Stimulated activated CD4-positive, alpha-beta T cell treated with anti-CD3 and anti-CD28 coated beads, TNF-alpha, amount 100 ng/mL, for 4 hours (primary cell): ENCODE measurements at places on chromosomes 12 and 14.

DNA sequence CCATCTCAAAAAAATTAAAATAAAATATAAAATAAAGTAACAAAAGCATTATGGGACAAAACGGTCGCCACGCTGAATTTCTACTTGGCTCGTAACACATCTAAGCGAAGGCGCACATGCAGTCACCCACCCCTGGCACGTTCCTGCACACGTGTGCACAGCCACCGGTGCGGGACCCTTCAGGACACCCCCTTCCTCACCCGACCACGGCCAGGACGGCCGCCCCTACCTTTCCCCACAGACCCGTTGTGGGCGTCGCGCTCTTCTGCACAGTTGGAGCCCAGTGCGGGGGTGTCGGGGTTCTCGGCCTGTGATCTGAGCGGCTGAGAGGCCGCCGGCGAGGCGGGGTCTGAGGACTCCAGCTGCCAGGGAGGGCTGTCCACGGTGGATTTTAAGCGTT lies 44.4 kb upstream of the GPR68 start:
- DNase-seq, result no peak

DNA sequence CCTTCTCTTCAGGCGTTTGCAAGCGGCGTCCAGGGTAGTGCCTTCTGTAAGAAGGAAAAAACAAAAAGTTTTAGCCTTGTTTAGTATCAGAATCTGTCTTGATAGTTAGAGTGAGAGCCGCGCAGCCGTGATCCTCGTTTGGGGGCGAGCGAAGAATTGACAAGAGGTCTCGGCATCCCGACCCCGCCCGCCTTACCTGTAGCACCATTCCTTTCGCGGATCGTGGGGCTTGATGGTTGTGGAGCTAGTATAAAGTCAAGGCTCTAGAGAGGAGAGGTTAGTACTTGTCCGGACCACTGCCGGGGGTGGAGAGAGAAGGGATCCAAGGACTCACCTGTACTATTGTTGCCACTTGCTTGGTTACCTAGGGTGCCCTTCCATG lies 494 bp downstream of the TMTC3 start:
- DNase-seq, result no peak

GRCh38 chr12:51972849-51973273 lies 21.4 kb downstream of the ACVR1B start:
- DNase-seq, result no peak

DNA sequence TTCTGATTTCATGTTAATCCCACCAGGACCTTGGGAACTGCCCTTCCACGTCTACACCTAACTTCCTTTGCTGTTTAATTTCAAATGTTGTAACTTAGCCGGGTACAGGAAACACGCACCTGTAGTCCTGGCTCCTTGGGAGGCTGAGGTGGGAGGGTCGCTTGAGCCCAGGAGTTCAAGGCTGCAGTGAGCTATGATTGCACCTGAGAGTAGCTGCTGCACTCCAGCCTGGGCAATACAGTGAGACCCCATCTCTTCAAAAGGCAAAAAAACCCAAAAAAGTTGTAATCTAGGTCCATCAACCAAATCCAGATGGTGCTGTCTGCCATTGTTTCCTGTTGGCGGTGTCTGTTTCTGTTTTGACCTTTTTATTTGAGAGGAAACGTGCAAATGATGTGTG lies 14.5 kb downstream of the BCL7A start:
- no peak for DNase-seq

- no peak for DNase-seq
These were observed 388.8 kb downstream of the PDZRN4 start for GRCh38 chr12:41576925-41577324.

DNA sequence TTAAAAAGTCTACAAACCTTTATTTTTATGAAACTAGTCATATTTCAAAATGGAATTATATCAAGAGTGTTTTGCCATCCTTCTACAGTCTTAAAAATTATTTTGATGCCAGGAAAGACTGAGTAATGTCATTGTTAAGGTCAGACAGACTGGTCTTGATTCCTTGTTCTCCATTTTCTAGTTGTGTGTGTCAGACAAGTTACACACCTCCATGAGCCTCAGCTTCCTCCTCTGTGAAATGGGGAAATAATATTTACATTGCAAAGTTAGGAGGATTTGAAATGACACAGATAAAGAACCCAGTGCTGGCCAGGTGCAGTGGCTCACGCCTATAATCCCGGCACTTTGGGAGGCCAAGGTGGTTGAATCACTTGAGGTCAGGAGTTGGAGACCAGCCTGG lies 47.4 kb upstream of the ELK3 start:
- DNase-seq, result no peak

GRCh38 chr12:23555825-23556207 lies 393.7 kb downstream of the SOX5 start:
- DNase-seq, result no peak

GRCh38 chr12:56046027-56046780 lies 4.5 kb downstream of the RPS26 start:
- DNase-seq, result no peak

DNA sequence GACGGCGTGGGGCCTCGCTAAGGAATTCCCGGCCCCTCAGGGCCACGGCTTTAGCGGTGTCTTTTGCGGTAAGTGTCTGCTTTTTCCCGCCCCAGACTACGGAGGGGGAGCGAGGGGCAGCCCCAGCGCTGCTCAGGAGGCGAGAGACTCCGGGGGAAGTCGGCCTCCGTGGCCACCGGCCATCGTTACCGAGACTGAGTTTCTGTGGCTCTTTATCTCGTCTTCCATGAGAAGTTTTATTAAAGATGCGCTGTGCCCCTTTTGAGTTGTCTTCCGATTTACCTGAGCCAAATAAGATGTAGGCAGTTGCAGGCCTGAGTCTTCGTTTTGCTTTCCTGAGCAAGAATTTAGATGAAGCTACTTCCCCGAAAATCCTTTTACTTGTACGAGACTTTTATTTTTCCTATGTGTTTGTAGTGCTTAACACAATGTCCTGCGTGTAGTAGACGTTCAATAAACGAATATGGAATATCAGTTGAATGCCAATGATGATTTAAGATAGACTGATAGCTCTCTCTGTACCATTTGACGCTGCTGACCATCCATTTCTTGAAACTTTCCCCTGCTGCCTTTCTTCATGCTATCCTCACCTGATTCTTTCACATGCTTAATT lies 462 bp downstream of the SRP54 start:
- DNase-seq, result no peak

DNA sequence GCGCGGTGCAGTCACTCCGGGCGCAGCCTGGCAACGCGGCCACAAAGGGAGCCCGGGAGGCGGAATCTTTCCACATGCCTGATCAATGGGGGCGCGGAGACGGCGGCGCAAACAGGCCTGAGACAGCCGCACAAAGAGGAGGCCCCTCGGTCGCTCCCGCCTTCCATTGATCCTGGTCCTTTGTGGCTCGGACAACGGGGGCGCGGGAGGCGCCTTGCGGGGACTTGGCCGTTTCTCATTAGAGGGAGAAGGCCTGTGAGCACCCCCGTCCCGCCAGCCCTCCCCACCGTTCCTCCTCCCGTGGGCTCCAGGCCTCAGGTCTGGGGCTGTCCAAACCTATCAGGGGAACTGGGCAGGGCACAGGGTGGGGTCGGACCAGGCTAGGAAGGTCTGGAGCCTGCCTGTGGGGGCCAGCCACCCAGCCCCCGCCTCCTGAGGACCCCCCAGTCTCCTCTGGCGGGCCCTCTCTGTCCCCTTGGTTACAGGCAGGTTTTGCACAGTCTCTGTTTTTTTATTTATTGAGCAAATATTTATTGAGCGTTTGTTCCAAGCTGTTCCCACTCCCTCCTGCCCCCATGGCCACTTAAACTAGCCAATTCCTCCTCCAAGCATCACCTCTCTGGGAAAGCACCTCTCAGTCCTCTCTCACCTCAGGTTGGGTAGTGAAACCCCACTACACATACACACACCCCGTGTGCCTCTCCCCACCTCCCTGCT lies 29.0 kb upstream of the MSI1 start:
- no peak for DNase-seq

GRCh38 chr14:91364524-91365270 lies 52.9 kb downstream of the CCDC88C start:
- no peak for DNase-seq

DNA sequence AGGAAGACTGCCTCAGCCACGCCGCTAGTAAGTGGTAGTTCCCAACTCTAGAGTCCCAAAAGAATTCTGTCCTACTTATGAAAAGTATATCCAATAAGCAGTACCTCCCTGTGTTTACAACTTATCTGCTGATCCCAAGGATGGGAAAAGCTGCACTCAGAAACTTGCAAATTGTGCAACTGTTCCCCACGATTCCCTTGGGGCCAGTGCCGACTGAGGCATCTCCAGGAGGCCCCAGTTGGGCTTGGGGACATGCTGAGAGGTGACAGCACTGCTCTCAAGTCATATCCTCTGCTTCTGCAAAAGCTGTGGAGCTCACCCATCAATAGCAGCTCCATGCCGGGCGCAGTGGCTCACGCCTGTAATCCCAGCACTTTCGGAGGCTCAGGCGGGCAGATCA lies 23.7 kb downstream of the SPRING1 start:
- DNase-seq, result no peak

GRCh38 chr12:50055831-50056638 lies 1.4 kb upstream of the ASIC1 start:
- peak; percentile 51 for DNase-seq

GRCh38 chr14:24266344-24267244 lies 3.6 kb upstream of the TGM1 start:
- DNase-seq, result no peak

GRCh38 chr12:42539696-42540095 lies 49.9 kb downstream of the PRICKLE1 start:
- DNase-seq, result no peak

- no peak for DNase-seq
These were observed 58.2 kb upstream of the STRN3 start for GRCh38 chr14:31084385-31084784.

DNA sequence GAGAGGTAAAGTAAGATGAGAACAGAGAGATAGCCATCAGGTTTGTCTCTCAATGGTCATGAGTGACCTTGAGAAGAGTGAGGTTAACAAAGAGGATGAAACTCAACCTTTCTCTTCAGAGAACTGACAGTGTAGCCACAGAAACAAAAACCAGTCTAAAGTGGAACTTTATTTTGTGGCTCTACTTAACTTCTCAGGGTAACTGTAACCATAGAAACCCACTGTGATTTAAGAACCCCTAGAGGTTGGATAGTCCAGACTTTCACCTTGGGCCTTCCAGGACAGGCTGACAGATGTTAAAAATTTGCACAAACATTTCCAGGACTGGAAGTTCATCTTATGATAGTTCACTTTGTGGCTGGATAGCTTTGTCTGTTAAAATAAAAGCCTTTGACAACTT lies 48.5 kb downstream of the ATP23 start:
- DNase-seq, result no peak

GRCh38 chr14:76123426-76124225 lies 28.1 kb upstream of the GPATCH2L start:
- no peak for DNase-seq

- DNase-seq, result no peak
These were observed 1027.4 kb downstream of the FSCB start for GRCh38 chr14:43479596-43480195.

- no peak for DNase-seq
These were observed 110.3 kb downstream of the DICER1 start for GRCh38 chr14:95046711-95047681.

GRCh38 chr14:100399052-100399849 lies 76.1 kb downstream of the SLC25A47 start:
- no peak for DNase-seq

DNA sequence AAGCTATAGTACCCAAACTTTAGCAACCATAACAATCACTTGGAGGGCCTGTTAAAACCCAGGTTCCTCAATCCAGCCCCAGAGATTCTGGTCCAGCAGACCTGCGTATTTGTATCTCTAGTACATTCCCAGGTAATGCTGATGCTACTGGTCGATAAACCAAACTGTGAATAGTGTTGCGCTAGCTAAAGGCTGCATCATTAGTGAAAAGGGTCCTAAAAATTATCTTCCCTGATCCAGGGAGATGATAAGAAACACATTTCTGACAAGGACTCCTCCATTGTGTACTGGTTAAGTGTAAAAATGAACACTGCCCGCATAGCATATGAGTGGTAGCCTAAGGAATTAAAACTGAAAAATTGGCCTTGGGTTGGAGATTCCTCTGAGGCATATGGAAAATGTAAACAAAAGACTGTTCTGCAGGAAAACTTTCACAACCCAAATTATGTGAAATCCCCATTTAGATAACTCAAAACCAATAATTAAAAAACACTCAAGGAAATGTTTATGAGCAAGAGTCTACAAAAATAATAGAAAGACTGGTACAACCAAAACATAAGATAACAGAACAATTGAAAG lies 322.7 kb downstream of the CEP128 start:
- DNase-seq, result no peak

DNA sequence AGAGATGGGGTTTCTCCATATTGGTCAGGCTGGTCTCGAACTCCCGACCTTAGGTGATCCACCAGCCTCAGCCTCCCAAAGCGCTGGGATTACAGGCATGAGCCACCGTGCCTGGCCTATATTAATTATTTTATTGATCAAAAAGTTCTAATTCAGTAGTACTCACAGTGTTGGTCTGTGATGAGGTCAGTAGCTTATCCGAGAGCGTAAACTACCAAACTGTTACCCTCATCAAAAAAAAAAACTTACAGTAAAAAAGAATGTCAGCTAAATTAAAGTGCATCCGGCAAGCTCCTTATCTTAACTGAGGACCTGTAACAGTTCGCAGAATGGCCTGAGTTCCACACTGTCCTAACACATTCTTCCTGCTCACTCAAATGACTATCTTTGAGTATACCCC lies 228.2 kb downstream of the SOX5 start:
- DNase-seq, result no peak

- no peak for DNase-seq
These were observed 41.9 kb downstream of the E2F7 start for GRCh38 chr12:77023501-77023900.

- no peak for DNase-seq
These were observed 460 bp upstream of the SYNE2 start for GRCh38 chr14:63852271-63852816.

GRCh38 chr14:103057028-103057371 lies 349 bp downstream of the CDC42BPB start:
- no peak for DNase-seq

DNA sequence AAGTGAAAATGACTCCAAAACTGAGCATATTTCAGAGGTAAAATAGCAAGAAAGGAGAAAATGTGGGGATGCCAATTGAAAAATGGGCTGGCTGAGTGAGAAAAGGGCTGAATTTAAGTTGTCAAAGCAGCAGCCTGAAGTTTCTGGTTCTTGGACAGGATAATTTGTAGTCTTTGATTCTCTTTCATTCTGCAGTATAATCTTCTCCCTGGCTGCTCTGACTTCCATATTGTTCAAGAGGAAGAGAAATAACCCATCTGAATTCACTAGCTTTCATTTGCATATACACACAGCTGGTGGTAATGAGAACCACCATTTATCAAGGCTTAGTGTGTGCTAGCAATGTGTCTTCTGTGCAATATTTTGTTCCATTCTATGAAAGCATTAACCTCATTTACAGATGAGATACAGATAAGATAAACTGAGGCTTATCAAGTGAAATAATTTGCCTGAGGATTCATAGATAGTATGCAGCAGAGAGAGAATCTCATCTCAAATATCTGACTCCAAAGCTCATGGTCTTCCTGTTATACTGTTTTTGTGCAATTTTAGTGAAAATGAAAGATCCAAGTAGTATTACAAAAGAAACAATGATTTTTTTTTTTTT lies 184.2 kb downstream of the TMTC2 start:
- no peak for DNase-seq

GRCh38 chr12:51889216-51890132 lies 1.6 kb downstream of the ANKRD33 start:
- DNase-seq, result no peak
